Kidney tubule cell (primary cell): ENCODE measurements at places on chromosomes 7 and 10.

DNA sequence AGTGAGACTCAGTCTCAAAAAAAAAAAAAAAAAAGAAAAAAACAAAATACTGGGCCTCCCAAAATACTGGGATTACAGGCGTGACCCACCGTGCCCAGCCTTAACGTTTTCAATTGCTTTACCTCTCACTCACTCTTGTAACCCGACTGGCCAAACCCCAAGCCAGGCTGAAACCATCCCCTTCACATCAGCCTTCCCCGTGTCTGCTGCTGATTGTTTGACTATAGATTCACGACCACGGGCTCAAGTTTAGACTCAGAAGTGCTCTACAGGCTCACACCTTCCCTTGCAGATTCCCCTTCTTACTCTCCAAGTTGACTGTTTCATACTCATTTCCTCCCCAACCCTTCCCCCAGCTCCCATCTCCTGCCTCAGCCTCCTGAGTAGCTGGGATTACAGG is 22.3 kb downstream of the TYW1 start:
- DNase-seq = no peak

- DNase-seq = no peak
Measured at GRCh38 chr7:137166363-137166762, 177.2 kb downstream of the PTN start.

DNA sequence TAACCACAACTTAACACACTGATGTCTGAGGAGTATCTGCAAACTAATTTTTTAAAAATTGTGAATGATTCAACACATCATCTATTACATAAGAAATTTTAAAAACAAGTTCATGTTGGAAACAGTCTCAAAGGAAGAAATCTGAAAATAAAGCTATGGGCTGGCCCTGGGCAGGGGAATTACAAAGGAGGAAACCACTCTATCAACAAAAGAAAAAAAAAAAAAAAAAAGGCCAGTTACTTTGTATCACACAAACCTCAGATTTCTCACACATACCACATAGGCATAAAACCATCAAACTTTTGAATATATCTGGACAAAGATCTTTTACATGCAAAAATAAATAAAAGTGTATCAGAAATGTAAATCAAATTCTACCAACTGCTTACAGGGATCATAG is 20.8 kb downstream of the TIAL1 start:
- no peak for DNase-seq

GRCh38 chr7:36787933-36788378 is 63.7 kb upstream of the AOAH start:
- no peak for DNase-seq

GRCh38 chr7:102080019-102080433 is 206.6 kb upstream of the SH2B2 start:
- no peak for DNase-seq
